ENCODE measurements at places on chromosomes 7 and 10.

GRCh38 chr7:21377545-21377944 lies 50.3 kb upstream of the SP4 start:
- no peak for DNase-seq

DNA sequence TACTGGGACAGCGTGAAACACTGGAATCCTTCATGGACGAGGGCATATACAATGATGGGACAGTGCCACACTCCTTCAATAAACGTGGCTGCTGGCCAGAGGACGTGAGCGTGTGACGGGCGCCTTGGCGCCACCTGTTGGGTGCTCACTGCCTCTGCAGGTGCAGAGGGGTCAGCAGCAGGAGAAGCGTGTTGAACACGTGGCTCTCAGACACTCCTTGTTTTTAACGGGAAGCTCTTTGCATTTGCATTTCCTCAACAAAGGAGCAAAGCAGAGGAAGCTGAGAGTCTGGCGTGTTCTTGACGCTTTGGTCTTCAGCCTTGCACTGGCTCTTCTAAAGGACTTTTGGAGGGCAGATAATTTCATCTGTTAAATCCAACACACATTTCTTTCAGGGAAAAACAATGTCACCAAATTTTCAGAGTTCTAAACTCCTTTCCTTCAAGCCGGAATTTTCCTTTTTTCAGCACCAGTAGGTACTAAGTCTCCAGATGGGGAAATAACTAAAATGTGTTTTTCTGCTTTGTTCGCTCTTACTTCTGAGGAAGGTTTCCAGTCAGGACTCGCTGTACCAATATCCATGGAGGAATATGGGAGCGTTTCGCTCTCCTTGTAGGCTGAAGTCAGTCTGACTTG lies 2.9 kb upstream of the GET4 start:
- peak; percentile 76 for DNase-seq

DNA sequence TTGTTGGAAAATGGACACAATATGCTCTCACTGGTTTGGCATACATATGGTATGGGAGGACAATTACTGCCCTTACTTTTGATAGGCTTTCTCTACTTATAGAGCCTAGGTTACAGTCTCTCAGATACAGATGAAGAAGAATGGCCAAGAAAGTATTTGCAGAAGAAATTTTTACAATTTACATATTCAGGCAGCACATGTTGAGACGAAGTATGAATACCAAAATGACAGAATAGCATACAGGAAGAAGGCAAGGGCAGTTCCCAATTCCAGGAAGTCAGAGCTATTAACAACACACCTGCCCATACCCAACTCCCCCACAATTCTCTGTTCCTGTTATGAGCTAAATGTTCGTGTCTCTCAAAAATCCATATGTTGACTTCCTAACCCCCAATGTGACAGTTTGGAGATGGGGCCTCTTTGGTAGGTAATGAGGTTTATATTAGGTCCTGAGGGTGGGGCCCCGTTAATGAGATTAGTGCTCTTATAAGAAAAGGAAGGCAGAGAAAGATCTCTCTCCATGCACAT lies 67.8 kb downstream of the DOCK4 start:
- DNase-seq = no peak

GRCh38 chr10:73478636-73479035 lies 17.2 kb downstream of the PPP3CB start:
- no peak for DNase-seq

Measured in psoas muscle (tissue), 8 donors.